ENCODE measurements at places on chromosomes 2 and 18. TPM values are rescaled to one million over a fixed set of nuclear protein-coding genes. Genes with fewer than 3 reads are reported as not detected.
A peak's percentile ranks its signal among the peaks of the same experiment; 100 is the strongest.

LBX2 gene
- 1.5 TPM for polyA plus RNA-seq

PPP1R1C gene
- 2.5 TPM for polyA plus RNA-seq

SEC11C gene
- 106 TPM for polyA plus RNA-seq

CCDC141 gene
- polyA plus RNA-seq, result not detected

LRP2 gene
- polyA plus RNA-seq, result 44.7 TPM

LYPD1 gene
- 4.7 TPM for polyA plus RNA-seq

FHOD3 gene
- 28.0 TPM for polyA plus RNA-seq

AOX1 gene
- 43.7 TPM for polyA plus RNA-seq

DNA sequence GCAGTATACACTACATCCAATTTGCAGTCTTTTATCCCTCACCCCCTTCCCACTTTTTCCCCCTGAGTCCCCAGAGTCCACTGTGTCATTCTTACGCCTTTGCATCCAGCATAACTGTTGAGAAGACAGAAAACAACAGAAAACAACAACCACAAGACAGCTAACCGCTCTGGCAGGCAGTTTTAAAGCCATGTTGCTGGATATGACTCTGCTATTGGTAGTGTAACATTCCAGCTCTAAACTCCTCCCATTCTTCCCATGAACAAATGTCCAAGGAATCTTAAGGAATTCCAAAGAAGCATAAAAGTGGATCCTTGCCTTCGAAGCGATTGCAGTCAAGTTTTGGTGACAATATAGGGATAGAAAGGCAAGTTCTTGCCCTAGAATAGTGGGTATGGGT lies 599.1 kb downstream of the NYAP2 start:
- DNase-seq, result no peak

GRCh38 chr18:457140-457519 lies 43.4 kb downstream of the COLEC12 start:
- DNase-seq, result peak; percentile 91

GRCh38 chr18:32301361-32301760 lies 111.5 kb downstream of the MEP1B start:
- DNase-seq, result no peak

DNA sequence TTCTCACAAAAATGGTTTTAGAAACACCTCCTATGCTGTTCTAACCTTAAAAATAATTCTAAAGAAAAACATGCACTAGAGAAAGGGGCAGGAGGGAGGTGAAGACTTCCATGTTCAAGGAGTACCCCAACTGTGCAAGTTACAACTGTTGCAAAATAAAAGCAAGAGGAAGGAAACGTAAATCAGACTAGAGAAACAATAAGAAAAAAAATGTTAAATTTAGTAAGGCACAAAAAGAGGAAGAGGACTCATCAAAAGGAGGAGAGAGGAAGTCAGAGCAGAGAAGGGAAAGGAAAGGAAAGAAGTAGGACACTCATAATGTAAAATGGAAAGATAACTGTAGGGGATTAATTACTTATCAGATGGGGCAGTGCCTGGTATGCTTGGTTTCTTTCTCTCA lies 34.1 kb downstream of the RAPH1 start:
- no peak for DNase-seq

DNA sequence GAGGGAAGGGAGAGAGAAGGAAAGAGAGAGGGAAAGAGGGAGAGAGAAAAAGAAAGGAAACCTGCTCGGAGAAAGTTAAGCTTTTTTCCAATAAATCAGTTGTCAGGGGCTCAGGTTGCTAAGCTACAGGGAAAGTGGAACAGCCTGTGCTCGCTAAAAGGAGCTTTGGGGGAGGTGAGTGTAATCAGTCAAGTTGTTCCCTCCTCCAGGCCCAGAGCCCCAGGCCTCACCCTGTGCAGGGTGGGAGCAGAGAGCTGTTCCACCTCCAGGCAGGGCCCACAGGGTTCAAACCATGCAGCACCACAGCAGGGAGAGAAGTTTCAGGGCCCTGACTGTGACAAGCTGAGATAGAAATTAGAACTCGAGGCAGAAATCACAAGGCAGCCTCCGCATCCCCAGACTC lies 56.4 kb upstream of the PPP1CB start:
- DNase-seq, result peak; percentile 82

DNA sequence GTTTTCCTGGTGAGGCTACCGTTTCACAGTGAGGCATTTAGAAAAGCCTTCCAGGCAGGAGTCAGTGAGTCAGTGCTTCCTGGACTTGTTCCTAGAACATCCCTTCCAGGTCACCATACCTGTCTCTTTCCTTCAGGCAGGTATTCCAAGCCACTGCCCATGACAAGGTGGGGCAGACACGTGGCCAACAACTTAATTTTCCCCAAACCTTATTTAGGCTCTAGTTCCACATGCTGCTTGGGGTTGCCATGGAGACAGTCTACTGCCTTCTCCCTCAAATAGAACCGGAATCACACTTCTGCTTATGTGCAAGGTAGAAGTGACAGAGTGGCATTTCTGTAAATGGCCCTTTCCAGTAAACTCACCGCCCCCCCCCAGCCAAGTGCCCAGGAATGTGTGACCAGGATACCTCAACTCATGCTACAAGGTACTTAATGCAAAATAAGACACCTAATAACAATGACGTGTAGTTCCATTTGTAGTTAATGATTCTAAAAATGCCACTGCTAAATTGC lies 258.3 kb downstream of the PRKCE start:
- DNase-seq, result peak; percentile 66

DNA sequence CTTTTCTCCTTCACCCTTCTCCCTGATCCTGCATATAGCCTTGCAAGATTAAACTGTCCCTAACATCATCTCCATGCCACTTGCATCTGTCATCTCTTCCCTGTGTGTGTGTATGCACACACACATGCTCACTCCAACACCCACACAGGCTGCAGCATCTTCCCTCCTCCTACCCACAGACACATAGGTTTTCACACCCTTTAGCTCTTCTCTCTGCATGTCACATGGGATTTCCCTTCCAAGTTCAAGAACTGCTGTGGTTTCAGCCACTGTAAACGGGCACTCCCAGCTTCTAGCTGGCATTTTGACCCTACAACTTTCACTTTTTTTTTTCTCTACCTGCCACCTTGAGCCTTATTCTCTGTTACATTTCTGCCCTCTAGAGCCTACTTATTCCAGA lies 6.4 kb downstream of the CELF4 start:
- DNase-seq, result no peak

- DNase-seq, result no peak
Measured at GRCh38 chr18:13139885-13140450, 78.6 kb upstream of the LDLRAD4 start.

DNA sequence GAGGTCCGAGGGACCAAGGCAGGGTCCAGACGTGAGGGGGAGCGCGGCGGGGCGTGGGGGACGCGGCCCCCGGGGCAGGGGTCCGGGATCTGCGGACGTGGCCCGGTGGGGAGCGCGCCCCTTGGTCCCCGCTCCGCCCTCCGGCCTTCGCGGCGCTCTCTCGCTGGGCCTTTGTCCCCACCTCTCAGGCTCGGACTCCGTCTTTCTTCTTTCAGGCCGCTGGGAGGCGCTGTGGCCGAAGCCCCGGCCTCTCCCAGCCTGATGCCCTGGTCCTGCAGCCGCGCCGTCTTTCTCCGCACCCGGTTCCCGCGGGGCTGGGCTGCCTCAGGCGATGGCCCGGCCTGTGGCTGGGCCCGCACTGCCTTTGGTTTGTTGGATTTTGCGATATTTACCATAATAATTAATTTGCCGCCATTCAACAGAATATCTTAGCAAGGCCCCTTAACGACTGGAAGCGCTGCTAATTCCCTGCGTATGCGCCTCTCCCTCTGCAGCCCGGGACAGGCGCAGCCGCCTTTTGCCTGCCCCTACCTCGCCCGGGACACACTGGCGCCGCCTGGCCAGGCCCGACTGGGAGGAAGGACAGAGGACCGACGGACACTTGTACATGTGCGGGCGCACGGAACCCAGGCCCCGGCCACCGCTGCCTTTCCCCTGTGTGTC lies 10.8 kb downstream of the SIX3 start:
- DNase-seq, result peak; percentile 84

GRCh38 chr18:56035546-56035945 lies 447.6 kb upstream of the TCF4 start:
- no peak for DNase-seq

Data from kidney (tissue), 22 donors.